Activated CD8-positive, alpha-beta T cell treated with anti-CD3 and anti-CD28 coated beads, Interleukin-2, amount 10 ng/mL, durations not matched to agents 7 days and 5 days (primary cell): ENCODE measurements at places on chromosomes 4 and X. TPM values are rescaled to one million over a fixed set of nuclear protein-coding genes. Genes with fewer than 3 reads are reported as not detected.

RBMXL3 gene
- not detected for total RNA-seq

FRG2 gene
- not detected for total RNA-seq

GASK1B gene
- not detected for total RNA-seq

MUC7 gene
- not detected for total RNA-seq

STK32B gene
- total RNA-seq: not detected

TAF7L gene
- total RNA-seq: not detected

ZCCHC18 gene
- 3.8 TPM for total RNA-seq

CCDC149 gene
- total RNA-seq: not detected

TAF1 gene
- 43.6 TPM for total RNA-seq

CYBB gene
- not detected for total RNA-seq

VGLL1 gene
- total RNA-seq: not detected

CCDC158 gene
- total RNA-seq: not detected

UGT2B17 gene
- total RNA-seq: not detected

DNA sequence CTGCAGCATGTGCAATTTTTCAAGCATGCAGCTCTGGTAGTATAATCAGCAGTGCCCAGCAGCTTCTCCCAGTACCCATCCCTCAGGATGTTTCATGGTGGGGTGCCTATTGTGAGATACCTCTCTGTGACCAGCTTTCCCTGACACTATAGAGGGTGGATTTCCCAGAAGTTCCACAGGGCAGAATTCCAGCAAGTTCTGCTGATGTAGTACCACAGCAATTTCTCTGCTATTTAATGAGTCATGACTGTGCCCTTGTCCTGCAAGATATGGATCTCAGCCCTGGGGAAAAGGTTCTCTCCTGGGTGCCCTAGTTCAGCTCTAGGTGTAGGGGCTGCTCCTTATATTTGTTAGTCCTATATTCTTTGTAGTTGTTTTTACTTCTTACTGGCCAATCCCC is 174.8 kb downstream of the ENOX2 start:
- DNase-seq: no peak

DNA sequence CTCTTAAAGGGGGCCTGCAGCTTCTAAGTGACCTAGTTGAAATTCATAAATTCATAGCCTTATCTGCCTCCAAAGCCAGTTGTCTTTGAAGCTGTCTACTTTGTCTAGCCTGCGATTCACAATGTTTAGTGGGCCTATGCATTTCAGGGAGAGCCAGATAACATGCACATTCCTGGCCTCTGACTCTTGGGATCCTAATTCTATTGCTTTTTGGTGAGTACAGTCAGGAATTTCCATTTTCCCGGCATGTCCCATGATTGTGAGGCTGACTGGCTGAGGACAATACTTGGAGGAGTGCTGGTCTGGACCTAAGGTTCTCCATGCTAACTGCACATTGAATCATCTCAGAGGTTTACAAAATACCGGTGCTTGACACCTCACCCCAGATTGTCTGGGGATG is 155.0 kb downstream of the MSL3 start:
- no peak for DNase-seq

- no peak for DNase-seq
These were observed 2595.3 kb downstream of the ARAP2 start for GRCh38 chr4:33649015-33649414.

DNA sequence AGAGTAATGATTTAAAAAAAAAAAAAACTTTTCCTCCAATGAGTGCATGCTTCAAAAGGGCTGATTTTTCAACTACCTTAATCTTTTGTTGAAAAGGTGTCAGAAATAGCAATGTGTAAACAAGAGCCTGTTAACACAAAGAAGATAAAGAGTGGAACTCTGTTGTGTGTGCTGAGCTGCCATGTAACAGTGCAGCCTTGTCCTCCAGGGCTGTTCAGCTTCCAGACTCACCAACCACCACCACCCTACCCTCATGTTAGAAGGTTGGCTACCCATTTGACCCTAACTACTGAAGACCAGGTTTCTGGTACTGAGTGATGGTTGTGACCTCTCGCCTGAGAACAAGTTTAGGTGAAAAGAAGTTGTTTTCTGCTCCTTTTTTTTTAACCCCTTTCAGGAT is 222.8 kb upstream of the TEX13C start:
- no peak for DNase-seq

GRCh38 chr4:150332086-150332485 is 249.9 kb upstream of the MAB21L2 start:
- no peak for DNase-seq

DNA sequence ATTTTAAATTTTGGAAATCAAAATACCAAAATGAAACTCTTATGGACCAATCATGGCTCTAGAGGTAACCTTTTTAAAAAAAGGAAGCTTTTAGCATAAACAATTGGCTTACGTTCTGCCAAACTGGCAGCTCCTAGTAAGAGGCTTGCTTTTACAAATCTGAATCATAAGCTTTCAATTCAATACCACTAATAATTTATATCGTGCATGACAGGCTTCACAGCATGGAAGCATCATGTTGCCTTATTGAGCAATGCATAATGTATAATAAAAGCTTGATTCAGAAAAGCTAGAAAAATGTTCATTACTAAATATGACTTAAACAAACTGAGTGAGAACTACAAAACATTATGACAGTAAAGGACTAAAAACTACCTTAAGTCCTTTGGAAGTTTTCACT is 280.9 kb downstream of the IQCM start:
- no peak for DNase-seq

DNA sequence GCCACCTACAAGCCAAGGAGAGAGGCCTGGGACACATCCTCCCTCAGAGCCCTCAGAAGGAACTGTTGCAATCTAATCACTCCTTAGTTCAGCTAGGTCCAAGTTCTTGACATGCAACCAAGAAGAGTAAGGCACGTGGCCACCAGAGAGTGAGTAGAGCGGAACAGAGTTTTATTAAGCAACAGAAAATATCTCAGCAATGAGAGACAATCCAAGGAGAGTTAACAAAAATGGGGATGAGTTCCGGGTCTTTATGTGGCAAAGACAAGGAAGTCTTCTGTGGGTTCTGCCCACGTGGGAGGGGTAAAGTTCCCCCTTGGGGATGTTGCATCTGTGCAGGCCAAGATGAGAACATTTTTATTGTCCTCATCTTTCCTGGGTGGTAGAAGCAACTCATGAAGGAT is 38.5 kb upstream of the PROM1 start:
- DNase-seq: no peak

DNA sequence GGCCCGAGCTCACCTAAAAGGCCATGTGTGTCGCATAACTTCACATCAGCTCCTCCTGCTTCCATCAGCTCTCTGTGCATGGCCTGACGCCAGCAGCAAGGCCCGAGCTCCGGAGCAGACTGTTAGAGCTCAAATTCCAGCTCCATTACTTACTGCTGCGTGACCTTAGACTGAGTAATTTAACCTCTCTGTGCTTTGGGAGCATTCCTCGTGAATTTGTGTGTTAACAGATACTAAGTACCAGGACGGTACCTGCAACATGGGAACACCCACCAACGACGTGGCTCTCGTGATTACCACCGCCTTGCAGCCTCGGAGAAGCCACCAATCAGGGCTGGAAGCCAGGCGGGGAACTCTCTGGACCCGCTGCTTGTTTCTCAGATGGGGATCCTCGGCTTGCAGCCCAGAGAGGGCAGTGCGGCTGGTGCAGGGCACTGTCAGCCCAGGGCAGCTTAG is 12.9 kb downstream of the LETM1 start:
- DNase-seq: no peak

DNA sequence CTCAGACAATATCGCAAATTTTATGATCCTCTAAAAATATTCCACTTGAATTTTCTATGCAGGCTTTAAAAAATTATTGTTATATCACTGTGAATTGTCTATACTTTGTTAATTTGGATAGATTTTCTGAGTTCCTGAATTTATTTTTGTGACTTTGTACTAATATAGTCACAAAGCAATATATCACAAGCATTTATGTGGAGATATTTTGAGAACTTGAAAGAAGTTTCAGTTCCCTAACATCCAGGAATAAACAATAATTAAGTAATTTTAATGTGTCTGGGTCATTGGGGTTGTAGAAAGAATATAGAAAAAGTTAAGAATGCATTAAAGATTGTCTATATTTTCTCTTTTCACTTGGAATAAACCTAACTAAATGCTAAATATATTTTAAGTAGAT is 32.0 kb downstream of the CXCL8 start:
- DNase-seq: no peak

DNA sequence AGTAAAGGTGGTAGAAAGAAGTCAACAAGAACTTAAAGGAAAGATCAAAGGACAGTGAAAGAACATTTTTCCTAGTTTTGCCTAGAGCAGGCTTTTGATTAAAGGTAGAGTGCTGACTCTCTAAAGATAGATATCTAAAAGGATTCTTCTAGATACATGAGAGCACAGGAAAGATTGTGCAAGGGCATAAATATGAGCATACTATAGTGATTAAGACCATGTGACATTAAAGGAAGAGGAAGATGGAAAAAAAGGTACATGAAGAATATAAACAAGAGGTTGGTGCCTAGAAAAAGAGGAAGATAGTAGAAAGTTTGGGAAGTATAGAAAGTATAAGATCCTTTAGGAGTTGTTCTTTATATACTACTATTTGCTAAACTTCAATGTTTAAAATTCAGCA is 26.1 kb upstream of the TET2 start:
- DNase-seq: no peak

- DNase-seq: no peak
These were observed 13.5 kb downstream of the TIMP1 start for GRCh38 chrX:47595716-47596251.

GRCh38 chr4:44725166-44725565 is 1.2 kb downstream of the GNPDA2 start:
- no peak for DNase-seq
